ENCODE measurements at places on chromosomes 6 and 20.

DNA sequence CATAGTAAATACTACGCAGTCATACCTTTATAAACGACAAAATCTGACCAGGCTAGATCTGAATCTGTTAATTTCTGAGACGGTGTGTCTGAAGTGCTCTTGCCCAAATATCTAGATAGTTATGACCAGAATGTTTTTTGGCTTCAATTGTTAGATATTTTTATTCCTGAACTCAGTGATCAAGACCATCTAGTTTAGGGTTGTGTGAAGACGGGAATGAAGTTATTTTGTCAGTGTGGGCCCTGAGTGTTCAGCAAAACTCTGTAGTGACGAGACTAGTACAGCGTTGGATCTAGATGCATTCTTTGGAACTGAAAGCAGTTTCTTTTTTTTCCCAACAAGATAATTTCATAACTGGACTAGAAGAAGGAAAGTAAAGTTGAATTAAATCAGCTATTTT, 3.1 kb downstream of the STXBP5 start:
- no peak for DNase-seq

- DNase-seq = no peak
Observed at GRCh38 chr6:168709991-168710390, 269.0 kb downstream of the SMOC2 start.

DNA sequence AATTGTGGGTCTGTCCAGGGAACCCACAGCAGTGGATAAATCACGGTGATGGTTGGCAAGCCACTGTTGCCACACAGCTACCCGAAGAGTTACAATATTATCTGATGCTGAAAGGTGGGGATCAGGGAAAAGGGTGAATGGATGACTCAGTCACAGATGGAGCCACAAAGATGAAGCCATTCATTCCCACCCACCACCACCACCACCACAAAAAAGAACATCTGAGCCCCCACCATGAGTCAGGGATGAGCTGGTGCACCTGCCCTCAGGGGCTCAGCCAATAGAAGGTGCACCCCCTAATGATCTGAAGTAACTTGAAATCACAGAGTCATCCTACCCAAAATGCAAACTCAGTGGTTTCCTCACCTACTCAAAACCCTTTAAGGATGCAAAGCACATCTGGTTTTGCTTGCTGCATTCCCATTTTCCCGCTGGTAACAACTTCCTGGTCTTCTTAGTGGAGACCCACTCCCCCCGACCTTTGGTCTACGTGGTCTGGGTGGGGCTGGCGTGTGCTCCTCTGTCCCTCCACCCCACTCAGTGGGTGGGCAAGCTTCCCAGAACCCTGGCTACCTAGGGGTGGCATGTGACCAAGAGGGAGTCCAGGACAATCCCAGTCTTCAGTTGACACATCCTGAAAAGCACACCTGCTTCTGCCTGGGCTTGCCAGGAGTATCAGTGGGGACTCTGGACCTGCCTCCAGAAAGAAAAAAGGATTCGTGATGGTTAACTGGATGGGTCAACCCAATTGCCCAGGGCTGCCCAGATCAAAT, 125.5 kb downstream of the ANKRD60 start:
- DNase-seq = no peak

DNA sequence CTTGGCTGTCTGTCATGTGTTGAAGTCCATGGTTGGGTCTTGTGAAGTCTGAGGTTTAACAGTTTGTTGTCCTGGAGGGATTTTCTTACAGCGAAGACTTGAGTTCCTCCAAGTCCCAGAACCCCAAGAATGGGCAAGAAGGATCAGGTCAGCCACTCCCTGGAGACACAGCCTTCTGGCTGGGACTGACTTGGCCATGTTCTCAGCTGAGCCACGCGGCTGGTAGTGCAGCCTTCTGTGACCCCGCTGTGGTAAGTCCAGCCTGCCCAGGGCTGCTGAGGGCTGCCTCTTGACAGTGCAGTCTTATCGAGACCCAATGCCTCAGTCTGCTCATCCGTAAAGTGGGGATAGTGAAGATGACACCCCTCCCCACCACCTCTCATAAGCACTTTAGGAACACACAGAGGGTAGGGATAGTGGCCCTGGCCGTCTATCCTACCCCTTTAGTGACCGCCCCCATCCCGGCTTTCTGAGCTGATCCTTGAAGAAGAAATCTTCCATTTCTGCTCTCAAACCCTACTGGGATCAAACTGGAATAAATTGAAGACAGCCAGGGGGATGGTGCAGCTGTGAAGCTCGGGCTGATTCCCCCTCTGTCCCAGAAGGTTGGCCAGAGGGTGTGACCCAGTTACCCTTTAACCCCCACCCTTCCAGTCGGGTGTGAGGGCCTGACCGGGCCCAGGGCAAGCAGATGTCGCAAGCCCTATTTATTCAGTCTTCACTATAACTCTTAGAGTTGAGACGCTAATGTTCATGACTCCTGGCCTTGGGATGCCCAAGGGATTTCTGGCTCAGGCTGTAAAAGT, 43.5 kb downstream of the SIRPA start:
- no peak for DNase-seq

- no peak for DNase-seq
Observed at GRCh38 chr6:6749702-6750491, 161.4 kb downstream of the LY86 start.

DNA sequence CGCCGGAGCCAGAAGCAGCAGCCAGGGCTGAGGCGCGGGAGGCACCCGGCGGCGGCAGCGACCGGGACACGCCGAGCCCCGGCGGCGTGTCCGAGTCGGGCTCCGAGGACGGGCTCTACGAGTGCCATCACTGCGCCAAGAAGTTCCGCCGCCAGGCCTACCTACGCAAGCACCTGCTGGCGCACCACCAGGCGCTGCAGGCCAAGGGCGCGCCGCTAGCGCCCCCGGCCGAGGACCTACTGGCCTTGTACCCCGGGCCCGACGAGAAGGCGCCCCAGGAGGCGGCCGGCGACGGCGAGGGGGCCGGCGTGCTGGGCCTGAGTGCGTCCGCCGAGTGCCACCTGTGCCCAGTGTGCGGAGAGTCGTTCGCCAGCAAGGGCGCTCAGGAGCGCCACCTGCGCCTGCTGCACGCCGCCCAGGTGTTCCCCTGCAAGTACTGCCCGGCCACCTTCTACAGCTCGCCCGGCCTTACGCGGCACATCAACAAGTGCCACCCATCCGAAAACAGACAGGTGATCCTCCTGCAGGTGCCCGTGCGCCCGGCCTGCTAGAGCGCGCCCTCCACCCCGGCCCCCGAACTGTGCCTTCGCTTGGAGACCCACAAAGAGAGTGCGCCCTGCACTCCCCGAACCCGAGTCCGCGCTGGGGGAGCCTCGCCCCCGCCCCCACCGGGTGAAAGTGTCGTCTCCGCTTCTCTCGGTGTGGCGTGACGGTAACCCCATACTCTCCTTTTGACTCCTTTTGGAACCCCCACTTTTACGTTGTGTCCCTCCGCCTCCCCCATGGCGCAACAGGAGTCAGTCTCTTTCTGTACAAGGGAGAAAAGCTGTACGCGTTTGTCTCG, 1.6 kb downstream of the INSM1 start:
- no peak for DNase-seq

DNA sequence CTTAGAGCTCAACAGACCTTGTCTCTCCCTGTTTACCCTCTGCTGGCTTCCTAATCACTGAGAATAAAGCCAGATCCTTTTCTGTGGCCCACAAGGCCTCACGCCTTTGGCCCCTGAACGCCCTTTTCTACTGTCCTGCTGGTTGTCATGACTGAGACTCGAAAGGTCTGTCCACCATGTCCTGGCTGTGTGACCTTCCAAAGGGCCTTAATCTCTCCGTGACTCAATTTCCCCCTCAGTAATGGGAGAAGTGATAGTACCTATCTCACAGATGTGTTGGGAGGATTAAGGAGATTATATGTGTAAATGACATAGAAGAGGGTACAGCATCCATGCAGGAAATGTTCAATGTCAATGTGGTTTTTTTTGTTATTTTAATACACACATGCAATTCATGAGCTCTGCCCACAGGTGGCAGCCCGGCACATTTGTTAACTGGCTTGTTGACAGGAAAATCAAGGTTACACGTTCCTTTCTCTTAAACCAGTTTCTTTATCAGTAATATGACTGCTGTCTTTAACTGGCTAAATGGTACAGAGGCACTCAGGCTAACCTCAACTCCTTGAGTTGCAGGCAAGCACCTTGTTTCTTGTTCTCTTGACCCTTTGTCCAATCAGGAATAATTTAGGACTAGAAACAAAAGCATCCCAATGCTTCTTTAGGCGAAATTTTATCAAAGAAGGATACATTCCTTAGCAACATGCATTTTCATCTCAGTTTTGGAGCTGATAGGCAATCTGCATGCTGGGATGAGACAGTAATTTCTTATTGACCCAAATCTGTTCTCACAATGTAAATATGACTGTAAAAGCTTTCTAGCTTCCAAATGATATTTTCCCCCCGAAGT, 16.6 kb downstream of the SLC22A1 start:
- DNase-seq = no peak

GRCh38 chr20:3661060-3661813, 2.0 kb downstream of the GFRA4 start:
- DNase-seq = no peak

GRCh38 chr20:32535953-32536823, 48.9 kb downstream of the NOL4L start:
- DNase-seq = peak; percentile 98

DNA sequence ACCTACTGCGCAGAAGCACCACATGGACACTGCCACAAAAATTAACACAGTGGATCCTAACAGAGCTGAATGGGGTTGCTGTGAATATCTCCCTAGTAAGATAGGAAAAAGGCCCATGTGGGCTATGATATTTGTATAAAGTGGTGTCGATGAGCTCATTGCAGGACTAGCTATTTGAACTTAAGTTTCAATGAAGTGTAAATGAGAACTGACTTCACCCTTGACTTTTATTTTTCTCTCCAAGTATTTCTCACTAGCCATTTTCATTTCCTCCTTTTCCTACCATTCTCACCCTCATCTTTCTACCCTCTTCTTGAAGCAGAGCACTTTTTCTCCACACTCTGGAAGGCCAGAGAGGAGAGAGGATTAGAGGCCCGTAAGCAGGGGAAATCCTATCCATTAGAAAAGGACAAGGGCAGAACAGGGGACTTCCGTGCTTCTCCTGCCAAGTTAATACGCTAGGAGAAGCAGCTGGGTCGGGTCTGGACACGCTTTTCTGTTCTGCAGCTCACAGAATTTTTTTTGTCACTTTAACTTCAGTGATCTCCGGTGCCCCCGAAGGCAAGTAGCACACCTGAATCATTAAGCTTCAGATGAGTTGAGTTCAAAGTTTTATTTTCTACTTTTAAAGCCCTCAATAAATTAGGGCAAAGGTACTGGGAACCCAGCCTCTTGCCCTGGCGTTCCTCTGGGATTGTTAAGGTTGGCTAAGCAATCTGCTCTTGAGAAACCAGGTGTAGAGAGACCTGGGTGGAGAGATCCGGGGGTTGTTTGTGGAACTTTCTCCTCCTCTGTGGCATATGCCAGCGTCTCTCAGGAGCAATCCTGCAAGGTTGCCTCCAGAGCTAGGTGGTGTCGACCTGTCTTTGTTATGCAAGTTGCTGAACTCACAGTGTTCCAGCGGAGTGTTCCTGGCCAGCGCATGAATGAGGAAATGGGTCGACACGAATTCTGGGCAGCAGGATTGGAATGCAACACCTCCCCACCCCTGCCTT, 56.2 kb upstream of the ARID1B start:
- no peak for DNase-seq

DNA sequence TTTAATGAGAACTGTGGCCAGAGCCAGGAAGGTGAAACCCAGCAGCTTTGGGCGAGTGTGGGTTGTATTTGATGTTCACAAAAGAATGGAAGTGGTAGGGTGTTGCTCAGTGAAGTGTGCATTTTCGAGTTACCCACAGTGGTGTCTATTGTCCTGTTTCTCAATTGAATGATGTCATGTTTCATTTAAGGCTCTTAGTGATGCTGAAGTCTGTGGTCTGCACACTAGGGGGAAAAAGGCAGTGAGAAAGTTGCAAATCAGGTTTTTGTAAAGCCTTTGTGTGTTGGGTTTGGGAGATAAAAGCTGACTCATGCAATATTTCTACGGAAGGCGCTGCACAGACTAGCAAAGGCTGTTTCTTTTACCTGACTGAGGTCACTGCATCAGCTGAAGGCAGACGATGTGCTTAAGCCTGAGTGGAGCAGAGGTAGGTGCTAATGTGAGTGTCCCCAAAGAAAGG, 121.1 kb downstream of the PLEKHG1 start:
- DNase-seq = no peak

DNA sequence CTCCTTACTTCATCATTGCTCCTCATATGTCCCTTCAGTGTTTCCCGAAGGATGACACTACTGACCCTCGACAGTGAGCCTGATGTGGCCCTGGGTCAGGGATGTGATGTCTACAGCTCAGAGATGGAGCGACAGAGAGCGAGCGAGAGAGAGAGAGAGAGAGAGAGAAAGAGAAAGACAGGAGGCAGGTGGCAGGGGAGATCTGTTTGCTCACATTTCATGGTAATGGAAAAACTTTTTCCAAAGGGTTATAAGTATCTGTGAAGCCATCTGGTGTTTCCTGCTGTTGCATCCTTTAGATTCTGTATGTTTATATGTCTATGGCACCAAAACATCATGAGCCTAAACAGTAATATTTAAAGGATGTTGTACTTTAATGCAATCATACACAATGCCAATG, 77.2 kb downstream of the PPP1R3G start:
- peak; percentile 78 for DNase-seq

DNA sequence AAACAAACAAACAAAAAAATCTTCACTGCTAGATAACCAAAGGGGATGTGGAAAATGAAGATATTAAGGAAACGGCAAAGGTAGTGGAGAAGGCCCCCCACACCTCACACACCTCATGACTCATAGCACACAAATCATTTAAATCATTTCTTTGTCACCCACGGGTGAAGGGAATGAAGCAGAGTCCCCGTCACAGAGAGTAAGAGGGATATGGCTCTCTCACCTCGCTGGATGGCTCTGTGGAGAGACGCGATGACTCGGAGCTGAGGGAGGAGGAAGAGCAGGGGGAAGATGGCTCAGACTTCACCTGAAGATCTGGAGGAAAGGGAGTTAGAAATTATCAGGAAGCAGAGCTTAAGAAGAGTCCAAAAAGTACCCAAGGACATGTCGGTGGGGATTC, 1.2 kb downstream of the ATF6B start:
- DNase-seq = no peak

GRCh38 chr20:1803061-1803931, 91.9 kb upstream of the SIRPA start:
- DNase-seq = no peak

GRCh38 chr20:53774461-53775203, 181.0 kb upstream of the ZNF217 start:
- DNase-seq = no peak

GRCh38 chr6:117498159-117498558, 15.7 kb downstream of the DCBLD1 start:
- no peak for DNase-seq

DNA sequence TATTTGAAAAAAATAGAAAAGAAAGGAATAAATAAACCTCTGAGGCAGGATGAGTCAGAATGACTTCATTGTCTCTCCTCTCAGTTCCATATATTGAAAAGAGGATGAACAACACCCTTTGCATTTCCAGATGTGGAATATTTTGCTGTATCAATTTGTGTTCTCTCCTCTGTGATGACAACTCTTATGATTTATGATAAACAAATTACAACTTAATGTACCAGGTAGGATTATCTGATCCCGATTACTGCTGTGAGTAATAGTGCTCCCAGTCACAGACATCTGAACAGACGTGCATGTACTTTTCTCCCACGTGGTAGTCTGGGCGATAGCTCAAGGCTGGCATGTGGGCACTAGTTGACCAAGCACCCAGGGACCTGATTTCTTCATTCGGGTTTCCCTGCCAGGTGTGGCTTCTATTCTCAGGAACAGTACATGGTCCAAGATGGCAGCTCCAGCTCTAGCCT, 142.1 kb upstream of the SULF2 start:
- DNase-seq = no peak

Measured in NCI-H524 treated with DMSO at 0.1 percent for 48 hours (cell line).